ENCODE measurements at places on chromosomes 2 and 18. TPM values are rescaled to one million over a fixed set of nuclear protein-coding genes. Genes with fewer than 3 reads are reported as not detected.

Gene HRH4
- not detected for total RNA-seq

- DNase-seq, result peak; percentile 46
These were observed 2.0 kb downstream of the SATB2 start for GRCh38 chr2:199455545-199456382.

Gene SCN3A
- 4.7 TPM for total RNA-seq

Gene FOXD4L1
- 0.48 TPM for total RNA-seq

DNA sequence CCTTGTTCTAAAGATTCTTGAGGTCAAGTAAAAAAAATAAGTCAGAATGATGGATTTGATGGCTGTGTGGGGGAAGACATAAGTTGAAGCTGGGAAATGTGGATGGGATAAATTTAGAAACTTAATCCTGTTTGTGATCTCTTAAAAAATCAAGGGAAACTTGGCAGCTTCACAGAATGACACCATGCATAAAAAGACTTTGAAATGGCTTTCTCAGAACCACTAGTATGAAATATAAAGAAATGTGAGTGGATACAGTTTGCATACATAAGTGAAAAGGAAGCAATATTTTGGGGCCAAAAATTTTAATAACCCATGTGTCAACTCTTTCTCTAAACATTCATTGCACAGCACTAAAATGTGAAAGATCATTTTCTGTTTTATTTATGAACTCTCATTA lies 21.7 kb downstream of the CDH19 start:
- DNase-seq, result no peak

DNA sequence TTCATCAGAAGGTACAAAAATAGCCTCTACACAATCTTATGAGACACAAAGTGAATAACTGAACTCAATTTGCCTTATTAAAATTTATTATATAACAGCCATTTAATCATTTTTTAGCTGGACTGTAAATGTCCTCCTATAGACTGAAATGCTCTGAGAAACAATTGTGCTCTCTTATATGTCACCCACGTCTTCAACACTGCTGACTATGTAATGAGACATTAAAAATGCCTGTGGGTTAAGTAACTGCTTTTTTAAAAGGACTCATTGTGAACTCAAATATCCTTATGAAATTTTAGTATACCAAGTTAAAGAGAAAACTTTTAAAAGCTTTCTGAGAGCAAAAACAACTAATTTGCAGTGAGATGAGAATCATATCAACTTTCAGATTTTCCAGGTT lies 10.4 kb upstream of the GALNT1 start:
- no peak for DNase-seq

- DNase-seq, result no peak
These were observed 54.6 kb upstream of the LYPD6B start for GRCh38 chr2:148983896-148984295.

- no peak for DNase-seq
These were observed 82.6 kb downstream of the DGKD start for GRCh38 chr2:233436691-233437438.

Gene CGREF1
- 0.31 TPM for total RNA-seq

Gene MYCN
- 17.6 TPM for total RNA-seq

Gene REV1
- 45.6 TPM for total RNA-seq

Gene DSEL
- total RNA-seq, result 5.9 TPM

GRCh38 chr2:74585406-74586185 lies 31.1 kb downstream of the DOK1 start:
- no peak for DNase-seq

DNA sequence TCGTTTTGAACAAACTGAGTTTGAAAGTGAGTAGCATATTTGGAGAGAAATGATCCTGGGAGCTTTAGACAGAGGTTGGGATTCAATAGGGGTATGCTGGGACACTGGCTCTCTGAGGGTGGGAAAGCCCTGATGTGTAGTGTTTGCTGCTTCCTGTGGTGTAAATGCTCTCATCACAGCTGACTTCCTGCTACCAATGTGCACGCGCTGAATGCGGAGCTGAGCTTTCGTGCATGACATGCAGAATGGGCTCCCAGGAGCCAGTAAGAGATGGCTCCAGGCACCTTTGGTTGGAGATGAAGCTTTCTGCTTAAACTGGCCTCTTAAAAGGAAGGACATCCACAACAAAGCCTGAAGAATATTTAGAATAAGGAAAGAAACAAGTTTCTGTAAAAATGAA lies 224.1 kb upstream of the CCDC150 start:
- no peak for DNase-seq

GRCh38 chr2:223053484-223054192 lies 1.6 kb downstream of the KCNE4 start:
- DNase-seq, result no peak

Gene HNMT
- total RNA-seq, result 17.6 TPM

Gene SPC25
- 15.8 TPM for total RNA-seq

DNA sequence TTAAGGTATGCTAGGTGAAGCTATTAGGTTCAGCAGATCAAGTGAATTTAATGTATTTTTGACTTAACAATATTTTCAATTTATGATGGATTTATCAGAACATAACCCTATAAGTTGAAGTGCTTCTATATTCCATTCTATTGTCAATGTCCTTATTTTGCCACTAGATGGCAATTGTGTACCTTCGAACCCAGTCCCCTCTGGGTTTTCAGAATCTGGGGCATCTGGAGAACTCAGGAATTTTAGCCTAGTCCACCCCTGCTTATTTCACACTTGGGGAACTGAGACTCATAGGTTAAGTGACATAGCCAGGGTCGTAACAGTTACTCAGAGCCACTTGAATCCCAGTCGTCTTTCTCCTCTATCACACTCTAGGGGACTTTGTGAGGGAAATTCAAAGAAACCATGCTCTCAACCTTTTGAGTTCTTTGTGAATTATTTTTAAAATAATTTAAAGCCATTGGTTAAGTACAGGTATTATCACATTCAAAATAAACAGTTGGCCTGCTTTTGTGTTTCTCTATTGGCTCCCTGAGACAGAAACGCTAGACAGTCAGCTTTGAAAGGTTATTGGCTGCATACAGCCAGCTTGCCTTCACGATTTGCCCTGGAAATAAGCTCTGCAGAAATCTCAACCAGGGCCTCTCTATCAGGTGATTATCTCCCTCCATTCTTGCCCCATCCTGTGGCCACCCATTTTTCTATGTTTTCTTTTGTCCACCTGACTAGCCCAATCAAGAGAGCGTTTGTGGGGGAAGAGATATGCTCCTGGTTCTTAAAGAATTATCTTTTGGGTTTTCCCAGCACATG lies 145.0 kb downstream of the TTC27 start:
- DNase-seq, result peak; percentile 10

DNA sequence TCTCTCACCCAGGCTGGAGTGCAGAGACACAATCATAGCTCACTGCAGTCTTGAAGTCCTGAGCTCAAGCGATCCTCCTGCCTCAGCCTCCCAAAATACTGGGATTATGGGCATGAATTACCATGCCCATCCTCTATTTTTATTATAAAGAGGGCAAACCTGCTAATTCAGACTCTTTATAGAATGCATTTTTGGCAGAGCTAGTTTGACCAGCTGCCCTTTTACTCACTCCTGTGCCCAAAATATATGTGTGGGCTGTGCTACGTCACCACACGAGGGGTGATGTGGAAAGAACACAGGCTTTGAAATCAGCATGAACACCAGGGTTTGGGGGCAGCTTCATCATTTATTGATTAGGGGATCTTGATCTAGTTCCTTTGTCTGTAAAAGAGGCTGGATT lies 137.8 kb downstream of the CLIP4 start:
- DNase-seq, result no peak

DNA sequence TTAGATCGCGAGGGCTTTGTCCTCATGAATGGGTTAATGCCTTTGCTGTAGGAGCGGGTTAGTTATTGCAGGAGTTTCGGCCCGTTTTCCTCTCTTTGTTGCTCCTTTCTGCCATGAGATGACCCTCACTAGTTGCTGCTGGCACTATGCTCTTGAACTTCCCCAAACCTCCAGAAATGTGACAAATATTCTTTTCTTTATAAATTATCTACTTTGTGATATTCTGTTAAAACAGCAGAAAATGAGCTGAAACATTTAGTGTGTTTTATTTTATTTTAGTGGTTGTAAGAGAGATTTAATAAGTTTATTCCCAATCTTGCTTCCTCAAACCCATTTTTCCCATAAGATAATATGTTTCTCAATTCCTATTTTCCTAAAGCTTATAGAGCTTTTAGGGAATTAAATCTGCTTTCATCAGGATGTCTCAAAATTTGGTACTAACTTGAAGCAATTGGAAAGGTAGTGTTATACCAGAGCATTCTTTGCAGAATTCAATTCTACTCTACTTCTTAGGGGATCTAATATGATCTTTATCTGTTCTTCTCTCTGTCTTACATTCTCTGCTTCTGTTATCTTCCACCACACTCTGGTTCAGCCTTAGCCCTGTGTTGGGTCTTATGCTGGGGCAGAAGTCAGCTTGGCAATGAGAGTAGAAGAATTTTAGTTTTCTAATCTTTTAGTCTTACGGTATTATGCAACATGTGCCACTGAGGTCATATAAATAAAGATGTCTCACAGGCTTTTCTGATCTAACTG lies 23.1 kb downstream of the DDX1 start:
- no peak for DNase-seq

Gene LAMA1
- 257 TPM for total RNA-seq

- no peak for DNase-seq
These were observed 1089.9 kb upstream of the DDX18 start for GRCh38 chr2:116724550-116724949.

- DNase-seq, result no peak
These were observed 156.5 kb upstream of the LRATD1 start for GRCh38 chr2:14475994-14476393.

DNA sequence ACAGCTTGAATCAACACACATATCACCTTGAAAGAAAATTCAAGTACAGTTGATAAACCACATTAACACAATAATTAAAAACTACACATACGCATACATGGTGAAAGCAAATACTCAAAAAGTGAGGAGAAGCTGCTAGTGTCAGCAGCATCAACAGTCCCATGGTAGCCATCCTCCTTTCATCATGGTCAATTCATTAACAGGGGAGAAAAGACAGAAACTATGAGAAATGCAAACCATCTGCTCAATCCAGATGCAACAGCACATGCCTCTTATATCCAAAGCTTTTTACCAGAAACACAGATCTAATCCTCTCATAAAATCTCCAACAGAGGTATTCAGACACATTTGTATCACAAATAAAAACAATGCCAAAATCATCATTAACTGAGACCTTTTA lies 81.9 kb upstream of the CHRNA1 start:
- no peak for DNase-seq

DNA sequence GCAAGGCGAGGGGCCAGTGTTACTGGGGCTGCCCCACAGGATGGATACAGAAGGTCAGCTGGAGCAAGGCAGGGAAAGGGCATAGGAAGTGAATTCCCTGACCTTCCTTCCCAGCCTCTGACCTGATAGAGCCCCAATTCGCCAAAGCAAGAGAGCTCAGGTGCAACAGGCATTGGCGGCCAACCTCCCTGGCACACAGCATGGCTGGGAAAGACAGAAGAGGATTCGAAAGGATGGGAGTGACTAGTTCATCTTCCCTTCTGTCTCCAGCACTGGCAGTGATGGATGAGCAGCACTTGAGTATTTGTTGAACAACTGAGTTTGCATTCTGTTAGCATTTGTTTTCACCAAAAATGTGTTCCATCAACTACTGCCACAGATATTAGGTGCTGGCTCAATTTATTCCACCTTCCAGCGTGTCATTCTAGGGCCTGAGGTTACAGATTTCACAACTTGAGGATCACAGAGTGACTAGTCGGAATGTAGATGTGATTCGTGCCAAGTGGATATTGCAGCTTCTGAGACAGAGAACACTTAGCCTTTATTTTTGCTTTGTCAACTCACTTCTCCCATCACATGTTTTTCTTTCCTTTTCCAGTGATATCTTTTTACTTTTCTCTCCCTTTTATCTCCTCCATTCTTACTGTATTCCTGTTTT lies 6.2 kb downstream of the COPS8 start:
- DNase-seq, result no peak

Gene BOD1L2
- total RNA-seq, result not detected

- DNase-seq, result no peak
These were observed 180.3 kb upstream of the PARD3B start for GRCh38 chr2:204364860-204365535.

GRCh38 chr2:160918906-160919503 lies 241.2 kb upstream of the TANK start:
- peak; percentile 15 for DNase-seq

Gene MC2R
- total RNA-seq, result not detected

- DNase-seq, result no peak
These were observed 38.0 kb downstream of the LINC00305 start for GRCh38 chr18:64110692-64111480.

Gene ANKRD29
- 0.36 TPM for total RNA-seq

Data from progenitor cell of endocrine pancreas (in vitro differentiated cells).